ENCODE measurements at places on chromosomes 3 and 15. TPM values are rescaled to one million over a fixed set of nuclear protein-coding genes. Genes with fewer than 3 reads are reported as not detected.

DNA sequence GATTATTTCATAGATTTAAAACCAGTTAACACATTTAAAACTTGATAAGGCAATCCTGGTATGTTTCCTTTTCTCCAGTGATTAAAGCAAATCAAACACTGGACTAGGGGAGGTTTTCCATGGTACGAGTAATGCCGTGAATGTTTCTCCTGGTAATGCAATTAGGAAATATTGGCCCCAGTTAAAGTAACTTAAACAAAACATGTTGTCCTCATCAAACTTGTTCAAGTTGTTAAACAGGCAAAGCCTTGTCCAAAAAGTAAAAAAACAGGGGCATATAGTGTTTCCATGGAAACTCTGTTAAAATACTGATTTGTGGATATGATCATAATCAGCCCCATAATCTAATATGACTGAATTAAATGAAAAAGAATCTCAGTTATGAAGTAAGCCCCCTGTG is 13.1 kb upstream of the LRTM1 start:
- no peaks in the 10 kb centered on the region for H3K27me3 ChIP-seq
- no peaks in the 10 kb centered on the region for H3K36me3 ChIP-seq
- H3K4me1 ChIP-seq, result no peaks in the 10 kb centered on the region
- H3K4me3 ChIP-seq, result no peak overlapping the region
- no peak overlapping the region for H3K27ac ChIP-seq

DNA sequence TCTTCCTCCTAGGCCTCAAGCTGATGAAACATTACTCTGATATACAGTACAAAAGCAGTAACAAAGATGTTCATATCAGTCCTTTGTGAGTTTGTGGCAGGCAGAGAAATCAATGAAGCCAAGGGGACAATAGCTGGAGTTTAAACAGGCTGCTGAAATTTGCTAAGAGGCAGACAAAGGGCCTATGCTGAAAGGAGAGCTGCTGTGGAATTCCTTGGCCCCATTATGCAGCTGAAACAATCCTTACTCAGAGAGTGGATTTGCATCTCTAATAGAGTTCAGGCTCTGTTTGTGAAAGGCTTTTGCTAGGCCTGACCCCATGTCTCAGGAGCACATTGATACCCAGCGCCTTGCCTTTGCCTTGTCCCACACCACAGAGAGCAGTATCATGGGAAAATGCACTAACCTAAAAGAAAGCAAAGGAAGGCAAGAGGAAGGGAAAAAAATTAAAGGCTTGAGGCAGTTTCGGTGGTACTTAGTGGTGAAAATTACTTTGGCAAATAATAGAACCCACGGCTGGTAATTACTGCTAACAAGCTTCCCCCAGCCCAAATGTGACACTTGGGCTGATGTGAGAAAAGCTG is 195.0 kb upstream of the EPHA3 start:
- no peak overlapping the region for H3K27ac ChIP-seq
- 0 out of 2 replicates have a peak, but pooled peaks cover 4% of the 10 kb centered on the region for H3K27me3 ChIP-seq
- no peaks in the 10 kb centered on the region for H3K36me3 ChIP-seq
- no peak overlapping the region for H3K4me3 ChIP-seq
- H3K4me1 ChIP-seq, result no peaks in the 10 kb centered on the region
- no peak for DNase-seq

- no peaks in the 10 kb centered on the region for H3K36me3 ChIP-seq
- no peaks in the 10 kb centered on the region for H3K27me3 ChIP-seq
- no peak overlapping the region for H3K27ac ChIP-seq
- H3K4me3 ChIP-seq, result no peak overlapping the region
- no peaks in the 10 kb centered on the region for H3K4me1 ChIP-seq
- peak; percentile 73 for DNase-seq
Measured at GRCh38 chr15:75732809-75733451, 20.3 kb upstream of the CSPG4 start.

GRCh38 chr3:180383332-180384020 is 218.5 kb upstream of the TTC14 start:
- DNase-seq, result peak; percentile 19
- H3K27me3 ChIP-seq, result no peaks in the 10 kb centered on the region
- H3K36me3 ChIP-seq, result no peaks in the 10 kb centered on the region

Gene C3orf33
- 4.7 TPM for polyA plus RNA-seq

DNA sequence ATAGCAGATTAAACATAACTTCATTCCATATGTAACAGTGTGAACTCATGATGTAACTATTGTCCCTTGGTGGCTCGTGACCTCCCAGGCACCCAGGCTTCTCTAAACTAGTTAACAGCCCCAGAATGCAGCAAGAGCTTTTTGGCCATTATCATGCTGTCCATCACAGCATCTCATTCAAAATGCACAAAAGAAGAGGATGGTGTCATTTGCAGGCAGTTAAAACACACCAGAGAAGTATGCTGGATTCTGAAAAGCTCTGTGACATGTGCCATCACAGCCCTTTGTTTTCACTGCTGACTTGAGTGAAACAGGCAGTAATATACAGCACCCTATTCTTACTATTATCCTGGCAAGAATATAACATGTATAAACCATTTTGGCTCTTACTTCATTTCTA is 117.6 kb upstream of the CHMP2B start:
- H3K4me3 ChIP-seq, result no peak overlapping the region
- no peaks in the 10 kb centered on the region for H3K4me1 ChIP-seq
- DNase-seq, result no peak
- H3K36me3 ChIP-seq, result no peaks in the 10 kb centered on the region
- no peaks in the 10 kb centered on the region for H3K27me3 ChIP-seq

DNA sequence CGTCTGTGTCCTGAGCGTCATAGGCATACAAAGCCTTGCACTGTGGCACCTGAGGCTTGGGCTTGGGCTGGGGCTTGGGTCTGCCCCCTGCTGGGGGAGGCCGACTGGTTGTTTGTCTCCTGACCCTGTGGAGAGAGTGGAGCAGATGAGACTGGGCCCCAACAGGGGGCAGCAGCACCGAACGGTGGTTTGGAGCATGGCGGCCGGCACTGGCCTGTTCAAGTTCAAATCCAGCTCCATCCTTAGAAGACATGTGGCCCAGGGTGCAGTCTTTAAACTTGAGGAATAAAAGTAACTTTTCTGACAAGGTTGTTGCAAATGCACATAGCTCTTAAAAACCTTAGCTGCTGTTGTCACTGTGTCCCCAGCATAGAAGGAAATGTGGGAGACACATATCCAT is 33.3 kb downstream of the CCNB2 start:
- no peaks in the 10 kb centered on the region for H3K4me1 ChIP-seq
- no peak overlapping the region for H3K27ac ChIP-seq
- H3K27me3 ChIP-seq, result no peaks in the 10 kb centered on the region
- H3K4me3 ChIP-seq, result no peak overlapping the region
